ENCODE measurements at places on chromosomes 5 and 9.

DNA sequence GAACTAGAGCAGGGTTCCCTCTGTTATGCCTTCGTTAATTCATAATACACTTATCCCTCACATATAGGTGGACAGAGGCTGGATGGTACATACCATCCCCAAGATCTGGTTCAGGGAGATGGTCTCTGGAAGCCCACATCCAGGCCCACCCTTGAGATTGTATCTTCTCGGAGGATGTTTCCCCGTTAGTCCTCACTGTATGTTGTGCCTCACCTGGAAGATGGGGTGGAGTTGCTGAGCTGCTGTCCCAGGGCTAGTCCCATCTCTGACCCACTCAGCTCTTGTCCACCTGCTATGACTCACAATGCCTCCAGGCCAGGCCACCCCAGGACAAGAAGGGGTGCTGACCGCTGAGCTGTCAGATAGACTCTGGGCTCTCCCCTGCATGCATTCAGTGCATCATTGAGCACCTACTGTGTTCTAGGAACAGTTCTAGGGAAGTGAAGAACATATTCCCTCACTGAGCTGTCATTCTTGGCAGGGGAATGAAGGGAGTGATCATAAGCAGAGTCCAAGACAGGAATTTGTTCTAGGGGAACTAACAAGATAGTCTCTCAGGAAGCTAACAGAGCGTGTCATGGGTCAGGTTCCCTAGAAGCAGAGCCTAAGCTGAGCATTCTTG is at the start of gene CBY3:
CBY3 (minus strand) TSS at position 255 of the 622 bp plus-strand sequence; CDS start at position 139, 116 bp downstream.
- DNase-seq = no peak
- no peaks in the 10 kb centered on the region for H3K4me1 ChIP-seq
- no peaks in the 10 kb centered on the region for H3K27me3 ChIP-seq
- H3K36me3 ChIP-seq = no peaks in the 10 kb centered on the region

DNA sequence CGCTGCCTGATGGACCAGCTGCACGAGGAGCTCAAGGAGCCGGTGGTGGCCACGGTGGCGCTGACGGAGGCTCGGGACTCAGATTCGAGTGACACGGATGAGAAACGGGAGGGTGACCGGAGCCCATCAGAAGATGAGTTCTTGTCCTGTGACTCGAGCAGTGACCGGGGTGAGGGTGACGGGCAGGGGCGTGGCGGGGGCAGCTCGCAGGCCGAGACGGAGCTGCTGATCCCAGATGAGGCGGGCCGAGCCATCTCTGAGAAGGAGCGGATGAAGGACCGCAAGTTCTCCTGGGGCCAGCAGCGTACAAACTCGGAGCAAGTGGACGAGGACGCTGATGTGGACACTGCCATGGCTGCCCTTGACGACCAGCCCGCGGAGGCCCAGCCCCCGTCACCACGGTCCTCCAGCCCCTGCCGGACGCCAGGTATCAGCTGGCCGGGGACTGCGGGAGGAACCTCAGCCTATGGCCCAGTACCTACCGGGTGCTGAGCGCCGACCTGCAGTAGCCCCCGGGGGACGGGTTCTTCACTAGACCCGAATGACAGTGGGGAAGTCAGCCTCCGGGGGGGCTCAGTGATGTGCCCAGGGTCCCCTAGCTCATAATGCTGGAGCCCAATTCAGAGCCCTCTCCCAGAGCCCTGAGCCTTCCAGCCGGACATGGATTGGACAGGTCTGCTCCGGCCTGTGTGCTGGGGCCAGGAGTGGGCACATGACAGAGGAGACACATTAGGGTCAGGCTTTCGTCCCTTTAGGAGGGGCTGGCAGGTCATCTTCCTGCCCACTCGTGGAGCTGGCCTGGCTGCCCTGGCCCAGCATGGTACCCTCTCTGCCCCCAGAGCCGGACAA is 33.0 kb downstream of the USP20 start:
- no peak overlapping the region for H3K27ac ChIP-seq
- DNase-seq = no peak
- H3K4me3 ChIP-seq = no peak overlapping the region
- H3K4me1 ChIP-seq = no peaks in the 10 kb centered on the region
- no peaks in the 10 kb centered on the region for H3K27me3 ChIP-seq

GRCh38 chr5:137752905-137753690 is 1.1 kb downstream of the HNRNPA0 start:
- no peaks in the 10 kb centered on the region for H3K27me3 ChIP-seq
- peak overlapping the region; percentile 61 for H3K4me3 ChIP-seq
- no peaks in the 10 kb centered on the region for H3K36me3 ChIP-seq
- peaks cover 23% of the 10 kb centered on the region for H3K4me1 ChIP-seq
- H3K27ac ChIP-seq = peak overlapping the region; percentile 99

DNA sequence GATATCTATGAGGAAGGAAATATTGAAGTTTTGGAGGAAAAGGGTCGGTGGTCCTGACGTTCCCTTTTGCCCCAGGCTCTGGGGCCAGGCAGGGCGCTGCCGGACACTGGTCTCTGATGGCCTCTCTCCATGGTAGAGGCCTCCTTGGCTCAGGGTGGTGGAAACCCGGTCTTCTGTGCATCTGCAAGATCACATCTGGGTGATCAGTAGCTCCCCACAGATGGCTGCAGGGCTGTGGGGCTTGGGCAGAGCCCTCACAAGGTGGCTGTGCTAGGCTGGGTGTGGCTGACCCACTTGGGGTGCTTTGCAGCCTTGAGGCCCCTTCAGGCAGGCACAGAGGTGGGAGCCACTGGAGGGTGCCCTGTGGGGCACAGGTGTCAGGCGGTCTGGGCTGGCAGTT is 53.9 kb upstream of the RNU6ATAC start:
- no peaks in the 10 kb centered on the region for H3K27me3 ChIP-seq
- H3K27ac ChIP-seq = no peak overlapping the region
- no peaks in the 10 kb centered on the region for H3K4me1 ChIP-seq
- no peaks in the 10 kb centered on the region for H3K36me3 ChIP-seq
- no peak overlapping the region for H3K4me3 ChIP-seq

DNA sequence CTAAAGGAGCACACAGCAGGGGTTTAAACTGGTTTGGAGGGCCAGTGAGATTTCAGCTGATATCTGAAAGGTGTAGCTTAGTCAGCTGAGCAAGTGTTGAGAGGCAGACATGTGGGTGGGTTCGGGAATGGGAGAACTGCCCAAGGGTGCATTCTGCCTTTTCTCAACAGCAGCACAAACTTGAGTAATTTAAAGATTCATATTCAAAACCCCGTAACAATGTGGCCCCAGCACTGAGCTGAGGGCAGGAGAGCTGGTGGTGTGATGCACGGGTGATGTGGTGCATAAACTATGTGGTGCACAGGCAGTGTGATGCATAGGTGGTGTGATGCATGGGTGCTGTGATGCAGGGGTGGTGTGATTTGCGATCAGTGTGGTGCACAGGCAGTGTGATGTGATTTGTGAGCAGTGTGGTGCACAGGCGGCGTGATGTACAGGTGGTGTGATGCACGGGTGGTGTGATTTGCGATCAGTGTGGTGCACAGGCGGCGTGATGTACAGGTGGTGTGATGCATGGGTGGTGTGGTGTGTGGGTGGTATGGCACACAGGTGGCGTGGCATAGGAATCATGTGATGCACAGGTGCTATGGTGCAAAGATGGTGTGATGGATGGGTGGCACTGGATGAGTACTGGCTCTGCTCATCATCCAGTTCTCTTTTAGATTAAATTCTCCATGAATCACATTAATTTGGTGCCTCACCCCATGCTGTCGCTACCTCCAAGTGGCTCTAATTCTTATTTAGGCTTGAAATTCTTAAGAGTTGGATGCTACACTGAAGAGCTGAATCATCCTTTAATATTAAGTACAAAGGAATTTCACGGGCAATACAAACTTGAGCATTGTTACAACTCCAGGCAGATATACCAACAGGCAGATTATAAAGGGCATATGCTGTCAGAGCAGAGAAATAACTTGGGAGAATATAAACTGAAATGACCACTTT is 53.6 kb downstream of the DAP start:
- no peaks in the 10 kb centered on the region for H3K27me3 ChIP-seq
- no peaks in the 10 kb centered on the region for H3K36me3 ChIP-seq
- H3K4me1 ChIP-seq = peaks cover 6% of the 10 kb centered on the region
- H3K27ac ChIP-seq = no peak overlapping the region
- no peak overlapping the region for H3K4me3 ChIP-seq
- no peak for DNase-seq

- H3K36me3 ChIP-seq = no peaks in the 10 kb centered on the region
- H3K27me3 ChIP-seq = no peaks in the 10 kb centered on the region
- peak overlapping the region; percentile 67 for H3K27ac ChIP-seq
- peak; percentile 75 for DNase-seq
- peak overlapping the region; percentile 83 for H3K4me3 ChIP-seq
These were observed 956 bp downstream of the MBLAC2 start for GRCh38 chr5:90473396-90474234.

DNA sequence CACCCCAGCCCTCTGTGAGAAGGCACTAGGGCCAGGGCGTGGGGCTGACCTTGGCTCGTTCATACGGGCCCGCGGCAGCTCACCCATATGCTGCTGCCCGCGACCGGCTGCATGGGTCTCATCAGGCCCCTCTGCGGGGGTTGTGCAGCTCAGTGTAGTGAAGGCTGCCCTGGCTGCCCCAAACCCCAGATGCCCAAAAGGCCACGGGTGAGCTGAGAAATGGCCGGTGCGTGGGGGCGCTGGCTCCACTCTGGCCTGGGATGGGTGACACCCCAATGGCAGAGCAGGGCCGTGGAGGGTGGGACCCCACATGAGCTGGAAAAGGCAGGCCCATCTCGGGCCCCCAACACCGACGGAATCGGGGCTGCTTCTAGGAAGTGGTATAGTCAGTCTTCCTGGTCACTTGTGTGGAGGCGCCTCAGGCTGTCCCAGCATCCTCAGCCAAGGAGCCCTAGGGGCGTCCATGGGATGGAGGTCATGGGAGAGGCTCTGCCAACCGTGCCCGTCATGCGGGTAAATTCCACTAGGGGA is 19.4 kb upstream of the LRRC14B start:
- H3K4me3 ChIP-seq = no peak overlapping the region
- H3K27ac ChIP-seq = no peak overlapping the region
- no peaks in the 10 kb centered on the region for H3K36me3 ChIP-seq
- DNase-seq = no peak
- no peaks in the 10 kb centered on the region for H3K4me1 ChIP-seq
- H3K27me3 ChIP-seq = no peaks in the 10 kb centered on the region

DNA sequence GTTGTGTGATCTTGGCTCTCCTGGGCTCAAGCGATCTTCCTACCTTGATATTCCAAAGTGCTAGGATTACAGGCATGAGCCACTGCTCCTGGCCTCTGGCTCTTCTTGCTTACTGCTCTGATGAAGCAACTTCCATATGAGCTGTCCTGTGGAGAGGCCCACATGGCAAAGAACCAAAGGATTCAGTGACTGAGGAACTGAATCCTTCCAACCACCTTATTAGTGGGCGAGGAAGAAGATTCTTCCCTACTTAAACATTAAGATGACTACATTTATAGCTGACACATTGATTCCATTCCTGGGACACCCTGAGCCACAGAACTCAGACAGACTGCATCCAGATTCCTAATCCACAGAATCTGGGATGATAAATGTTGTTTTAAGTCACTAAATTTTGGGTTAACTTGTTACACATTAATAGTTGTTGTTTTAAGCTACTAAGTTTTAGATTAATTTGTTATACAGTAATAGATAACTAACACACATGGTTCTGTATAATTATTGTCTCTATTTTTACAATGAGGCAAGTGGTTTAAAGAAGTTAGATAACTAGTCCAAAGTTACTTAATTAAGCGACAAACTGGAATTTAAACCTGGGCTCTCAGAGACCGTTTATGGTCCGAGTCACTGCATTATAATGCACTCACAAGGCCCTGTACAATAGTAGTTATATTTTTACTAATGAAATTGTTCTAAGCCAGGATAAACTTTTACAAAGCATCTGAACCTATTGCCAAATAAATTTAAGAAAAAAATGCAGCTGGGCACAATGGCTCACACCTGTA is 16.7 kb upstream of the SLCO4C1 start:
- no peaks in the 10 kb centered on the region for H3K36me3 ChIP-seq
- H3K4me3 ChIP-seq = no peak overlapping the region
- no peak overlapping the region for H3K27ac ChIP-seq
- no peak for DNase-seq
- no peaks in the 10 kb centered on the region for H3K4me1 ChIP-seq

DNA sequence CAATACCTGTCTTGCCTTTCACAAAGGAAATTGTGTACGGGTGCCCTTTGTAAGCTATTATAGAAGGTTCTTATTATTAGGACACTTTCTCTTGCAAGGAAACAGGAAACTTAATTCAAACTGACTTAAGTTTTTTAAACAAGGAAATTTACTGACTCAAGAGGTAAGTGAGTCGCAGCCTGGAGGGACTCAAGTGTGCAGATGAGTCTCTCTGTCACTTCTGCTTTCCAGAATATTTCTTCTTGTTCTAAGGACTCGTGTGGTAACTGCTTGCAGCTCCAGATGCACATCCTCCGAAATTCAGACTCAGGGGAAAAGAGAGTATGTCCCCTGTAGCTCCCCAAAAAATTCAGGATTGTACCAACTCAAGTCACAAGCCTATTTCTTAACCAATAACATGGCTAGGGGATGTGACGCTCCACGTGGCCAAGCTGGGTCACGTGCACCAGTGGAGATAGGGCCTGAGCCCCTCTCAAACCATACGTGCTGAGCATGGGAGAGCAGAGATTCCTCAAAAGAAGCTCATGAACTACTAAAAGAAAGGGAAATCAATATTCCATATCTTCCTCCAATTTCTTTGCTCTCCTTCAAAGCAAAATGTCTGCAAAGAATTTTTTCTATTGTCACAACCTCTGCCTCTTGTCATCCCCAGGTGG is 49.2 kb upstream of the ERCC6L2 start:
- no peak overlapping the region for H3K27ac ChIP-seq
- H3K36me3 ChIP-seq = no peaks in the 10 kb centered on the region
- H3K27me3 ChIP-seq = no peaks in the 10 kb centered on the region
- H3K4me3 ChIP-seq = no peak overlapping the region

DNA sequence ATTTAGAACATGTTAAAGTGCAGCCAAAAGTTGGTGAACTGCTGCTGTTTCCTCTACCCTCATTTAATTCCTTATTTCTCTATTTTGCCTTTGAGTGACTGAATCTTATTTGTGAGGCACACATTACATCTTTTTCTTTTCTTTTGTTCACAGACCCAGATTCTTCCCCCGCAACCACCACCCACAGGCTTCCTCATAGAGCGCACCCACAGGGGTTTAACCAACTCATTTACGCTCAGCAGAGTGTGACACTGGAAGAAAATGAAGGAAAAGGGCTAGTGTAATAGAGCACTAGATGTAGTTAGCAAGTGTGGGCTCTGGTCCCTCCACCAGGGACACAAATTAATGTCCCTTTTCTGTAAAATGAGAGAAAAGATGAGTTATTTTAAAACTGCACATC is 200.7 kb downstream of the PARP8 start:
- H3K4me1 ChIP-seq = no peaks in the 10 kb centered on the region
- H3K27ac ChIP-seq = no peak overlapping the region
- no peak for DNase-seq
- H3K36me3 ChIP-seq = no peaks in the 10 kb centered on the region

DNA sequence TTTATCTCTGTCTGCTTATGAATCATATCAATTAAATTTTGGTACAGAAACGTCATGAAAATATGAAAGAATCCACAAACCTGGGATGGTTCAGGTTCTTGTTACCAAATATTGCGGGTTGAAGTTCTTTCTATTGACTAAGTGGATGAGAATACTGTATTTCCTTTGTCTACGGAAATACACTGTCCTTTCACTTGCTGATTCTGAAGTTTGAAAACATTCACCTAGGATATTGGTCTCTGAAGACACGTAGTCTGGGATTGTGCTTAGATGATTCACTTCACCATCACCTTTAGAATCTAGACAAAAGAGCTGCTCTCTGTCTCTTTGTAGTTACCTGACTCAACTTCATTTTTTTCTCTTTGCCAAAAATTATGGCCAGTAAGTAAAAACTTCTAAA is 222.4 kb downstream of the FBN2 start:
- H3K4me1 ChIP-seq = no peaks in the 10 kb centered on the region
- DNase-seq = no peak
- no peaks in the 10 kb centered on the region for H3K36me3 ChIP-seq

All from GM23338 (cell line).